Substantia nigra (tissue), 51 donors: ENCODE measurements at places on chromosomes 5 and 9.

GRCh38 chr5:151079838-151080612, 809 bp downstream of the TNIP1 start:
- DNase-seq: no peak

DNA sequence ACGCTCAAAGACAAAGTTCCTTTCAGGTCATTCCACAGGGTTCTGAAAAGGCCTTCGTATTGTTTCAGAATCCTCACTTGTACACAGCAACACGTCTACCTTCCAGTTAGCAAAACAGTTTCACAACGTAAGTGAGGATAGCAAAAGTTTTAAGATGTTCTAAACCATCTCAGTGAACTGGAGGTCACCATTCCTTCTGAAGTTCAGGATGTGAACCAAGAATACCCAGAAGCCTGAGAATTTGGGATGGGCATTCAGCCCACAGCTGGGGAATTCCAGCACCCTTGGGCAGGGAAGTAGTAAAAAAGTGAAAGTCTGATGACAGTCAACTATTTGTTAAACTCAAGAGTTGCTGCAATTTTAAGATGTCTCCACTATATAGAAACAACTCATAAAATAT, 224.5 kb downstream of the BNC2 start:
- no peak for DNase-seq

- DNase-seq: no peak
Observed at GRCh38 chr9:107807183-107807582, 317.6 kb upstream of the KLF4 start.

DNA sequence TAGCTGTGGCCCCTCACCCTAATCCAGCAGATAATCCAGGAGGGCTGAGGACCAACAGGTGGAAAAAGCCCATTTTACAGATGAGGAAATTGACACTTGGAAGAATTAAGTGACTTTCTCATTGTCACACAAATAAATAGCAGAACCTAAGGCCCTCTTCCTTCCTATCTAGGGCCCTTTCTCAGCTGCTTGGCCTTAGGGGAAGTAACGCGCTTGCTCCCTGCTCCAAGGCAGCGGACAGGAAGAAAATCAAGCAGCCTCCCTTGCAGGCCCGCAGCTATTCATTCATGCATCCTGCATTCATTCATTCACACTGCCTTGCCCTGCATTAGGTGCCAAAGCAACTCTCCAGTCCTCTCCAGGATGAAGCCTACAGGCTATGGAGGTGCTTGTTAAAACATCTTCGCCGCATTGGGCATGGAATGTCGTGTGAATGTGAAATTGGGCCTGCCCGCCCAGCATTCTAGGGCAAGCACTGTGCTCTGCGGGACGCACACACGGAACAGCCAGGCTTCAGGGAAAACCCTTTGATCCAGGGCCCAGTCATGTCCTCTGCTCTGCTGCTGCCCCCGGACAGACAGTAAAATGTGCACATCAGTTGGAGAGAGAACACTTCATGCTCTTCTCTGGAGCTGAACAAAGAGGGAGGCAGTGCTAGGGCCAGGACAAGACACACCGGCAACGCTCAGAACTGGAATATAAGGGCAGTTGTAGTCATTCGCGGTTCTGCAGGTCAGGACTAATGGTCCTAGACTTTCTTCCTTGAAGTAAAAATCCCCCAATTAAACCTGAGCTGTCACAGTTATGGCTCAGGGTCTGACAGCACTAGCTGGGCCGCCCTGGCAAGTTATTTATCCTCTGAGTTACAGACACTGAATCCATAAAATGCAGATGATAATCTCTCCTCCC, 166.0 kb downstream of the COL23A1 start:
- no peak for DNase-seq

GRCh38 chr9:77800924-77801551, 152.9 kb upstream of the GNA14 start:
- no peak for DNase-seq

GRCh38 chr5:45225571-45226031, 416.9 kb downstream of the MRPS30 start:
- DNase-seq: no peak

- DNase-seq: no peak
Observed at GRCh38 chr9:132877824-132878694, at the start of gene AK8. AK8 (minus strand) TSS chr9:132878284; CDS start chr9:132878255, 29 bp downstream.

DNA sequence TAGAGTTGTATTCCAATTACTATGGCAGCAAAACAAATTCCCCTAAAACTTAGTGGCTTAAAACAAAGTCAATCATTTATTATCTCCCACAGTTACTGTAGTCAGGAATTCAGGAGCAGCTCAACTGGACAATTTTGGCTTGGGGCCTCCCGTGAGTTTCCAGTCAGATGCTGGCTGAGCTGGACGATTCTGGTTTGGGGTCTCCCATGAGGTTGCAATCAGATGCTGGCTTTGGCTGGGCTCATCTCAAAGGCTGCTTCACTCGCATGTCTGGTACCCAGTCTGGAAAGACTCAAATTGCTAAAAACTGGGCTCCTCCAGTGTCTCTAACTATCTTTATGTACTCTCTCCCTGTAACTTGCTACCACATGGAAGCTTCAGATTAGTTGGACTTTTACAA, 130.1 kb downstream of the C5orf15 start:
- DNase-seq: no peak

DNA sequence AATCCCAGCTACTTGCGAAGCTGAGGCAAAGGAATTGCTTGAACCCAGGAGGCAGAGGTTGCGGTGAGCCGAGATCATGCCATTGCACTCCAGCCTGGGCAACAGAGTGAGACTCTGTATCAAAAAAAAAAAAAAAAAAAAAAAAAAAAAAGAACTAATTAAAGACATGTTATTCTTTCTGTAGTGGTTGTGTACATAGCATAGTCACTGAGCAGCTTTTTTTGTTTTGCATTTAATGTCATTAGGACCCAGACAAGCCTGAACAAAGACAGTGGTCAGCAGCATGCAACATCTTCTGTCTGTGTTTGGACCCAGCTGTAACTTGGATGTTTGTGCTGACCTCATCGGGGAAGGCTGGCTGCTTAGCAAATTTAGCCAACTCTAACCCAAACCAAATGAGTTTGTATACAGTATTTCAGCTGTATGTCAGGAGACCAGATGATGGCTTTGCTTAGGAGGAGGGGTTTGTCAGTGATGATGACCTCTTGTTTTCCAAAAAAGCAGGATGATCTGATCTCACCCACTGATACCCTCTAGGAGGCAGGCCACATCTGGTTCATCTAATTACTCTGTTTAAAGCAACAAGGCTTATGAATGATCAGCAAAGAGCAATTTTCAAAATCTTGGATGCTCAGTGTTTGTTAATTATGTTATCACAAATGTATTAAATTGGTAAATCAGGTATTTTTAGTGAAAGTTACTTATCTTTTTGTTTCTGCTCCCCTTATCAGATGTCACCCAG, 39.5 kb downstream of the SNCAIP start:
- DNase-seq: no peak

GRCh38 chr9:124295159-124295794, 37.5 kb downstream of the NEK6 start:
- DNase-seq: no peak

GRCh38 chr5:66701244-66701643, 105.1 kb downstream of the MAST4 start:
- DNase-seq: no peak

GRCh38 chr5:142881076-142881783, 111.1 kb downstream of the ARHGAP26 start:
- no peak for DNase-seq

DNA sequence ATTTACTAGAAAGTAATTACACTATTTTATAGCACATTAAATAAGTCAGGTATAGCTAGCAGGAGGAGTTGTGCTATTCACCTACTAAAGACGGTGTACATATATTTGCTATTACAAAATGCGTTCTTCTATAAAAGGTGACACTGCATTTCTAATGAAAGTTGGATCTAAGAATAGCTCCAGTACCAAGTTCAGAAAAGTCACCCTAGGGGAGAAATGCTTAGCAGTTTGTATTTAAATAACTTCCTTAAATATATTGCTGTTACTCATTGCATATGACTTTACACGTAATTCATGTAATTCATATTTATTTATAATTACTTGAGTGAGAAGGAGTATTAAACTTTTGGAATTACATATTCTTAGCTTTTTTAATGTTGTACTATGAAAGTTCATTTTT, 7.0 kb upstream of the SUB1 start:
- no peak for DNase-seq

- DNase-seq: no peak
Observed at GRCh38 chr9:113349445-113350094, at the start of gene BSPRY. BSPRY (plus strand) TSS chr9:113349541; CDS start chr9:113349580, 39 bp downstream.

GRCh38 chr9:15901572-15901971, 348.7 kb downstream of the CCDC171 start:
- DNase-seq: no peak

GRCh38 chr9:89444274-89444673, 53.6 kb downstream of the SEMA4D start:
- DNase-seq: no peak

- no peak for DNase-seq
Observed at GRCh38 chr9:80839821-80840675, 849.3 kb downstream of the TLE1 start.

DNA sequence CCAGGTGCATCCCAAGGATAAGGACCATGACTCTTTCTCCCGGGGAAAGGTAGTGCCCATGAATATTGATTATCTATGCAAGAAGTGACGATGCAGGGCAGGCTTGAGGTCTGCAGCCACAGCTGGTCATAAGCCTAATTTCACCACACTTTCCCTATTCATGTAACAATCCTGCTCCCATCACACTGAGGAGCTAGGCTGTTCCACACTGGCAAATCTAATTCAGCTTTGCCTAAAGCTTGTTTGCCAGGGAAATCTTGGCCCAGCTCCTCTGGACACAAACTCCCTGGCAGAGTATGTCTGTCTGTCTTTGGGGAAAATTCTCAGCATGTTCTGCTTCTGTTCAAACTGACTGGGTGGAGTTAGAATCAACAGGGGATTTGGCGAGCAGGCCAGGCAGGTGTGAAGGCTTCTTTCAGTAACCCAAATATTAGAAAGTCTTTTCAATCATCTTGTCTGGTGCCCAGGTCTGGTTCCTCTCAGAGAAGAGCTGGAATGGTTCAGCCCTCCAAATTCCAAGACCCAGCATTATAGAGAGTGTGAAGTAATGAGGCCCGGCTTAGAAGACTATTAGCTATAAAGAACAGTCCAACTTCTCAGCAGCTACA, 88.5 kb upstream of the SPDL1 start:
- no peak for DNase-seq

GRCh38 chr5:3878267-3878666, 282.6 kb downstream of the IRX1 start:
- no peak for DNase-seq

GRCh38 chr5:82374637-82375036, 96.5 kb upstream of the RPS23 start:
- DNase-seq: no peak

DNA sequence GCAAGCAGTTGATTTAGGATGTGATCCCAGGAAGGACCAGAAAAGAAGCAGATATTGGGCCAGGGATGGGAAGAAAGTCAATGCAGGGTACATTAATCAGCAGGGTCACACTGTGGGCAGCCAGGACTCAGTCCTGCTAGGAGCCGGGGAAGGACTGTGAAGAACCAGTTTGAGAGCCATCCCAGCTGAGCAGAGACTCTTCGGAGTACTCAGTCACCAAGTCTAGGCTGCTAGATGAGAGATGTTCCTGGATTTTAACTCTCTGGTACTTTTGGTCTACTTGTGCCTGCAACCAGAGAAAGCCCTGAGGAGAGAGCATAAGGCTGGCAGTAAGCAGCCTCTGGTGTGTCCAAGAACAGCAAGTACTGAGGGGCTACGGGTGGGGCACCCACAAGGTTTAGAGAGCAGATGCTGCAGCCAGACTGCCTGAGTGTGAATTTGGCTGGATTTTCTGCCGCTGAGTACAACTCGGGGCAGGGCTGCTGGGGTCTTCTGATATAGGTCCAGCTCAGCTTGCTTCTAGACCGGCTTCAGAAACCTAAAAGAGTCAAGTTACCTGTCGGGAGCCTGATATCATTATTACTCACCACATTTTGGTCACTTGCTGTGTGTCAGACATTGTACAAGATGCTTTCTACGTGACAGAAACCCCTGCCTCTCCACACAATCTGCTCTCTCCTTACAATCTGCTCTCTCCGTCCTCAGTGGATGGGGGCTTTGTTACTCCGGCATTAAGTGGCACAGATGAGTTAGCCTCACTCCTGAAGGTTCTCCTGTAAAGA, 250.2 kb upstream of the GAS1 start:
- DNase-seq: no peak

DNA sequence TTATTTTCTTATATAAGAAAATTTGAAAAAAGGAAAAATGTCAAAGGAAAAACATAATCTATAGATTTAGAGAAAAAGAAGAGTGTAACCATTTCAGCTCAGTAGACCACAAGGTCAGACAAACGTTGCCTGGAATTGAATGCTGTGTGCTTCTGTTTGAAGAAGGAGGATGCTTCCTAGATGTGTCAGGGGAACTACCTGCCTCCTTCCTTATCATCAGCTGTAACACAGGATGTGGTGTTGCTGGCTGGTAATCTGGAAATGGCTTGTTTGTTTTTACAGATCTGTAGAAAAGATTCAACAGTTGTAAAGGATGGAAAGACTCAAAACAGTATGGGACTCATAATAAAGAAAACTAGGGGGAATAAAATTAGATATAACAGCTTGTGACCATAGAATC, 160.7 kb upstream of the MEF2C start:
- no peak for DNase-seq

- no peak for DNase-seq
Observed at GRCh38 chr9:88781628-88782391, 209.5 kb upstream of the S1PR3 start.

DNA sequence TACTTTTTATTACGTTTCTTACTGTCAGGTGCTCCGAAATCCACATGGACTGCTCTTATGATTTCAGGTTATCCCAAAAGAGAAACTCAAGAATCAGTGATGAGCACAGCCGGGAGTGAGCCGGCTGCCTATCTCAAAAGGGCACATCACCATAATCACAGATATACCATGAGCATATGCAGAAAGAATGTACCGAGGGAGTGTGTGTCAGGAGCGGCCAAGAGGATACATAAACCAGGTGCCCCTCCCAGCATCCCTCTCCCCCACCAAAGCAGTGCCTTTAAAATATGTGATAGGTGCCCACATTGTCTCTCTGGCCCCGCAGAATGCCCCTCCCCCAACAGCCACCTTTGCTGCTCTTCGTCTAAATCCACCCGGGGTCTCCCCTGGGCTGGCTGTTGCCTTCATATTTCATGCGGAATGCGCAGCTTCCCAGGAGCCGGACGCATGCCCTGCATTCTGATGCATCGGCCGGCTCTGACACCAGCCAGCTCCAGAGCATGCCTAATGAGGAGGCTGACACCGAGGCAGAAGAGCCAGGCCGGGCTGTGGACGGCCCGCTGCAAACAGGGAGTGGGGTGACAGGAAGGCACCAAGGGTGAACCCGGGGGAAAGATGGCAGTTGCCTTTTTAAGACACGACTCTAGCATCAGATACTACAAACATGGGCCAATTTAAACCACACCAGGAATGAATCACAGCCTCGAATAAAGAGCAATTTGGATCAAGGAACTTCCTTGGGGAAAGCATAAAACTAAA, 652.3 kb downstream of the BNC2 start:
- no peak for DNase-seq

DNA sequence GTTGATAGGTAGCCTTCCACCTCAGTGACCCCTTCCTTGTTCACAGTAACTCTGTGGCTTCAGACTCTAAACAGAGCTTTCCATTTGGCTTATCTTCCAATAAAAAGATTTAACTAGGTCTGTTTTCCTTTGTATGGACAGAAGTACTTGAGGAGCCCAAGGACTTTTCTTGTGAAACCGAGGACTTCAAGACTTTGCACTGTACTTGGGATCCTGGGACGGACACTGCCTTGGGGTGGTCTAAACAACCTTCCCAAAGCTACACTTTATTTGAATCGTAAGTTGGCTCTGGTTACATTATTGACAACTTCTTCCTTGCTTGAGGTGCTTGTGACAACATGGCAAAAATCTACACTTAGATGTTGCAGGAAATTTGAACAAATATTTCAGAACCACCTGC, 39.4 kb downstream of the OSMR start:
- DNase-seq: no peak

GRCh38 chr5:137492331-137492730, 6.8 kb downstream of the SPOCK1 start:
- no peak for DNase-seq
